ENCODE measurements at places on chromosomes 7 and 10. TPM values are rescaled to one million over a fixed set of nuclear protein-coding genes. Genes with fewer than 3 reads are reported as not detected.

HDAC9 gene
- total RNA-seq, result 0.31 TPM

TMEM243 gene
- total RNA-seq, result 6.1 TPM

CHCHD3 gene
- 177 TPM for total RNA-seq

DNA sequence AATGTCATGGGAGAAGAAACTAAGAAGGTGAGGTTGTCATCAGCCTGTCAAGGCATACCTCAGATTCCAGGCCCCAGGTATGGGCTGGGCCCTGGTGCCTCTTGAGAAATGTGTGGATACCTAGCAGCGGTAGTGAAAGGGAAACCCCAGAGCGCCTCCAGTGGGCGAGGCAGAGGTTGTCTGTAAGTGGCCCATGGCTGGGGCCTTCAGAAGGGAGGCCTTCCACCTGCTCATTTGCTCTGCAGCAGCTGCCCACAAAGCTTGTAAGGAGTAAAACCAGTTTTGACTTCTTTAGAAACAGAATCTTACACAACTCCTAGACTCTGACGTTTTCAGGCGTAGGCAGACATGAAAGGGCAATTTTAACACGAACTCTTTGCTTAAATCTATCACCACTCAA lies 509.9 kb downstream of the PARD3 start:
- H3K27ac ChIP-seq, result no peak overlapping the region
- no peaks in the 10 kb centered on the region for H3K36me3 ChIP-seq
- no peaks in the 10 kb centered on the region for H3K4me1 ChIP-seq
- H3K27me3 ChIP-seq, result no peaks in the 10 kb centered on the region

GRCh38 chr10:63935705-63936104 lies 414.5 kb downstream of the REEP3 start:
- no peaks in the 10 kb centered on the region for H3K4me1 ChIP-seq
- H3K4me3 ChIP-seq, result no peak overlapping the region
- H3K36me3 ChIP-seq, result no peaks in the 10 kb centered on the region
- no peak for DNase-seq

DNA sequence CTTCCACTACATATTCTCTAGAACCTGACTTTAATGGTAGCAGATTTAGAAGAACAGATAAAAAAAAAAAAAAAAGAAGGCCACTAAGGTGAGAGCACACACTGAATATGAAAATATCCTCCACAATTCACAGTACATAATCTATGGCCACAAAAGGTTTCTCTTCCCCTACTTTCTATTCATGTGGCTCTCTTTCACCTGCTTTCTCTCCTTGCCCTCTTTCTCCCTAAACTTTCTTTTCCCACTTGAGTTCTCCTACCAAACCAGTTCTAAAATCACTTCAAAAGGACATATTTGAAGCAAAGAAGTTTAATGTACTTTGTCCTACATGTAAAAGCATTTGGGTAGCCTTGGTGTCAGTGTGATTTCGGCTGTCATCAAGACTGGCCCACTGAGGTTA lies 18.5 kb upstream of the DLX6 start:
- peaks cover 16% of the 10 kb centered on the region for H3K27me3 ChIP-seq
- no peaks in the 10 kb centered on the region for H3K36me3 ChIP-seq
- no peaks in the 10 kb centered on the region for H3K4me1 ChIP-seq
- no peak overlapping the region for H3K27ac ChIP-seq

Data from K562 (cell line).